Mucosa of gallbladder (tissue), 1 donor: ENCODE measurements at places on chromosomes 6 and 20. TPM values are rescaled to one million over a fixed set of nuclear protein-coding genes. Genes with fewer than 3 reads are reported as not detected.

Gene PRL
- total RNA-seq, result not detected

Gene PAK5
- 12.5 TPM for total RNA-seq

Gene KIZ
- total RNA-seq, result 23.5 TPM

Gene ABT1
- total RNA-seq, result 11.6 TPM

Gene SLC52A3
- total RNA-seq, result 7.5 TPM

Gene RAB44
- 0.75 TPM for total RNA-seq

Gene RBCK1
- total RNA-seq, result 133 TPM

Gene FABP7
- total RNA-seq, result not detected

Gene NPEPL1
- 39.1 TPM for total RNA-seq

Gene IMPG1
- not detected for total RNA-seq

Gene OOEP
- 0.58 TPM for total RNA-seq

Gene BNIP5
- total RNA-seq, result 7.4 TPM

Gene SAMD3
- total RNA-seq, result 2.2 TPM

Gene MCHR2
- total RNA-seq, result not detected

Gene PHIP
- 32.0 TPM for total RNA-seq

Gene CALHM4
- total RNA-seq, result not detected

Gene ATP9A
- total RNA-seq, result 49.5 TPM

Gene HUS1B
- 0.46 TPM for total RNA-seq

Gene SLC17A3
- 0.29 TPM for total RNA-seq

Gene TTLL9
- 0.29 TPM for total RNA-seq

Gene MRPL14
- 30.7 TPM for total RNA-seq

Gene VSX1
- not detected for total RNA-seq

Gene PI3
- total RNA-seq, result not detected

Gene CST4
- total RNA-seq, result 3.7 TPM

Gene SMPDL3A
- total RNA-seq, result 27.9 TPM
